Activated CD4-positive, alpha-beta T cell treated with anti-CD3 and anti-CD28 coated beads, Interleukin-2, amount 10 ng/mL, durations not matched to agents 24 days and 14 days (primary cell): ENCODE measurements at places on chromosomes 3 and 15.

DNA sequence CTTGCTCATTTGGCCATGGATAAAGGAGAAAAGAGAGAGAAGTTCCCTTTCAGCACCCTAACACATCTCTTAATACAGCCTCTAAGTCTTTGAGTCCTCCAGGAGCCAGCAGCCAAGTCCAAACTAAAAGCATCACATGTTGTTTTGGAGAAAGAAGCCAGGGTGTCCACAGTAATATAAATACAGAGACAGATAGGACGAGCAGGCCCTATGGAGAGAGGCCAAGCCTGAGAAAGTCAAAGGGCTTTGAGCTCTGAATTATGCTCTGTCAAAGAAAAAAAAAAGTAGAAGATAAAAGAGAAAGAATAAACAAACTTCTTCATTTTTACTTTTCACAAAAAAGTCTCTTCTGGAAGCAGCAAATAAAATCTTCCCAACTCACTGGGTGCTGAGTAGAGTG, 92.4 kb upstream of the THBS1 start:
- no peak for DNase-seq

- no peak for DNase-seq
Measured at GRCh38 chr3:129727707-129728106, 121.2 kb upstream of the PLXND1 start.

- DNase-seq, result peak; percentile 74
Measured at GRCh38 chr3:126197854-126198584, 17.6 kb upstream of the ALDH1L1 start.

- peak; percentile 94 for DNase-seq
Measured at GRCh38 chr15:69713726-69714559, 261.3 kb downstream of the RPLP1 start.

DNA sequence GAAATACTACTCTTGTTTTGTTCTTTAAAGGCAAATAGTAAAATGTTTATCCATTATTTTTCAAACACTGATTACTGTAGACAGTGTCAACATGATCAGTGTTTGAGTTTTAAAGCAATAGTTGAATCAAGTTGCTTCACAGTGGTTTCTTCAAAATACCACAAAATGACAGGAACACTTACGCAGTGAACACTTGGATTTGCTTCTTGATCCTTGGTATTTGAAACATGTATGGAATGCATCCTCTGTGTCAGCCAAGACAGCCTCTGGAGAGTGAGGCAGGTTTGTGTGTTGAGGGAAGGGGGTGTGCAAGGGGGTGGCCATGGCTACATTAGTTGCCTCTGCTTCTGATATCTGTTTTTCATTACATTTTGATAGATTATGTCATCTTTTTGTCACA, 413.0 kb downstream of the RBMS3 start:
- DNase-seq, result no peak

- no peak for DNase-seq
Measured at GRCh38 chr15:65254356-65254755, 32.3 kb downstream of the PARP16 start.

DNA sequence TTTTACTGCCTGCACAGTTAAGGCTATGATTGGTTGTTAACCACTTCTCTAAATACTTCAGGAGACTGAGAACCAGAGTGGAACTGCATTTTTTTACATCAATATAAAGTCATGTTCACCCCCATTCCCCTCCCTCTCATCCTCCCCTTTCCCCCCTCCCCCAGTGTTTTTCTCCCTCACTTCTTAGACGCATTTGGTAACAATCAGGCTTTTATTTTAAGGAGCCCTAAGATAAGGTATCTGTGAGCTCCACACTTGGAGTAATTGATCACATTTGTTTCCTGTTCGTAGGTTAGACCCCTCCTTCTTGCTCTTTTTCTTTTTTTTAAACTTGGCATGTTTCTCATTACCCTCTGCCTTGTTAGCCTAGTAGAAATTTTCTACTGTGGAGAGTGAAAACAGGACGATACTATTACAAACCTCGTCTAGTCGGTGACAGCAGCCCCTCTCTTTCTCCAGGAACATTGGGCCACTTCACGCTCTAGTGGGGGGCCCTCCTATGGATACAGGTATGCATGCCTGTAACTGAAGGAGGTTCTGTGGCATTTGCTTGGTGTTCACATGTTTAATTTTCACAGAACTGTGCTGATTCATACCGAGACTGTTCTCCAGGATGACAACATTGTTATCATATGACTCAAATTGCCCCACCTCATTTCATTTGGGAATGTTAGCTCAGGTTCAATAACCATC, 314.4 kb downstream of the MECOM start:
- no peak for DNase-seq

- DNase-seq, result no peak
Measured at GRCh38 chr3:39751286-39751685, 58.1 kb upstream of the MYRIP start.

DNA sequence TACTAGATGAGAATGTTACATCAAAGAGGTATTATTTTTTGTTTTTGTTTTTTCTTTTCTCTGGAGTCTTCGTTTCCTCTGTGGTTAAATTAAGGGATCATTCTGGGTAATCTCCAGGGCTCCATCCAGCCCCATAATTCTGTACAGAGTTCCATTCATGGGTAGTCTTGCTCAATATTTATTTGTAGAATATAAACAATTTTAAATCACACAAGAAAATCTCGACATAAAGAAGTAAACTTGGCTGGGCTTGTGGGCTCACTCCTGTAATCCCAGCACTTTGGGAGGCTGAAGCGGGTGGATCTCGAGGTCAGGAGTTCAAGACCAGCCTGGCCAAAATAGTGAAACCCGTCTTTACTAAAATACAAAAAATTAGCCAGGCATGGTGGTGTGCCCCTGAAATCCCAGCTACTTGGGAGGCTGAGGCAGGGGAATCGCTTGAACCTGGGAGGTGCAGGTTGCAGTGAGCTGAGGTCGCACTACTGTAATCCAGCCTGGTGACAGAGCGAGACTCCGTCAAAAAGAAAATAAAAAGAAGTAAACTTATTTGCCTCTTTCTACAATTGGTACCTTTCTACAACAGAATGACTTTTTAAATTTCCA, 166.8 kb upstream of the TGFBR2 start:
- DNase-seq, result no peak

DNA sequence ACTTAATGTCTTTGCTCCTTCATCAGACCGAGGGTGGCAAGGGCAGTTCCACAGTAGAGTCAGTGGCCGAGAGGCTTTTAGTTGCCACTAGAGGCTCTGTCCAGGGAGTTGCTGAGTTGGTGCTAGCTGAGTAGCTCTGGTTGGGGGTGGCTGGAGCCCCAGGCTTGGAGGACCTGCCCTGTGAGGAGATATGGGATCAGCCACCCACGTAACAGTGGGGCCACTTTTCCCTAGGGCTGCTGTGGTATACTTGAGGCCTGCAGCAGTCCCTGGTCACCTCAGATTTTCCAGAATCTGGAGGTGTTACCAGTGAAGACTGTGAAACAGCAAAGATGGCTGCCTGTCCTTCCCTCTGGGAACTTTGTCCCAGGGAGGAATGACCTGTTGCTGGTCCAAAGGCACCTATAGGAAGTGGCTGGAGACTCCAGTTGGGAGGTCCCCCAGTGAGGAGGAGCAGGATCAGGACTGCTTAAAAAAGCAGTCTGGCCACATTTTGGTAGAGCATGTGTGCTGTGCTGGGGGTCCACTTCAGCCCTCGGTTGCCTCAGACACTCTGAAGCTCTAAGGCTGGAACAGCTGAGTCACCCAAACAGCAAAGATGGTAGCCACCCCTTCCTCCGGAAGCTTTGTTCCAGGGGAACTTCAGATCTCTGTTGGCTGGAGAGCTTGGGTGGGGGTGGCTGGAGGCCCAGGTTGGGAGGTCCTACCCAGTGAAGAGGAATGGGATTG, 72.9 kb downstream of the AKAP13 start:
- DNase-seq, result no peak

DNA sequence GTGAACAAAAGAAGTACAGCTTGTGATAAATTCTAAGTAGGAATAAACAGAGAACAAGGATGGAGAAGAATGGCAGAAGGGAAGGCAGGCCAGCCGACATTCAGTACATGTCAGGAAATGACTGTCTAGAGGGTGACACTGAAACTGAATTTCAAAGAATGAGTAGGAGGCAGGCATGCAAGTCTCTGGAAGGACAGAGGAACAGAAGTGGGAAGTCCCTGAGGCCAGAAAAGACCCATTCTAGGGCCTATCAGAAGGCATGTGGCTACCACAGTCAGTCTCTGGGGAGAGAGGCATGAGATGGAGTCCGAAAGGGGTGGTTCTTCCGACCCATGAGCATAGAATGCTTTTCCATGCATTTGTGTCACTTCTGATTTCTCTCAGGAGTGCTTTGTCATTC, 243.5 kb upstream of the UBE2E2 start:
- no peak for DNase-seq

DNA sequence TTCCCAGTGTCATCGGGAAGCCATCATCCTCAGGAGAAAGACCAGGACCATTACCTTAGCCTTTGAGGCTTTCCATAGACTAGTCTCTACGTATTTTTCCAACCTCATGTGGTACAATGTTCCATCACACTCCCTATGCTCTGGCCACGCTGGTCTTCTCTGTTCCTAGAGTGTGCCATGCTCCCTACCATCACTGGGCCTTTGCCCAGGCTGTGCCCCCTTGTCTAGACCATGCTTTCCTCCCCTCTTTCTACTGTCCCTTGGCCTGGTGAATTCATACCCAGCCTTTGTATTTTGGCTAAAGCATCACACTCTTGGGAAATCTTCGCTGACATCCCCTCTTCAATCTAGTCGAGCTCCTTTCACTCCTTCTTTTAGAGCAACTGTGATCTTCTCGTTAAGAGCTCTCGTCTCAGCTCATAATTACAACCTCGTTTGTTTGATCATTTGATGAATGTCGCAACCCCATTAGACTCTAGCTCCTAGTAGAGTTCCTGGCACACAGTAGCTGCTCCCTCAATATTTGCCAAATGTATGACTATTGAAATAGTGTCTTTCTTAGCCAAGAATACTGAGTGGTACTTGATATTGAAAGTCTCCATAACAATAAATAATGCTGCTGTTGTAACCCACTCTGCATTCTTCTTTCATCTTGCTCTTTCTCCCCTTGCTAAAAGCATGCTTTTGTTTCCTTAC, 100.2 kb upstream of the FAM3D start:
- DNase-seq, result no peak

DNA sequence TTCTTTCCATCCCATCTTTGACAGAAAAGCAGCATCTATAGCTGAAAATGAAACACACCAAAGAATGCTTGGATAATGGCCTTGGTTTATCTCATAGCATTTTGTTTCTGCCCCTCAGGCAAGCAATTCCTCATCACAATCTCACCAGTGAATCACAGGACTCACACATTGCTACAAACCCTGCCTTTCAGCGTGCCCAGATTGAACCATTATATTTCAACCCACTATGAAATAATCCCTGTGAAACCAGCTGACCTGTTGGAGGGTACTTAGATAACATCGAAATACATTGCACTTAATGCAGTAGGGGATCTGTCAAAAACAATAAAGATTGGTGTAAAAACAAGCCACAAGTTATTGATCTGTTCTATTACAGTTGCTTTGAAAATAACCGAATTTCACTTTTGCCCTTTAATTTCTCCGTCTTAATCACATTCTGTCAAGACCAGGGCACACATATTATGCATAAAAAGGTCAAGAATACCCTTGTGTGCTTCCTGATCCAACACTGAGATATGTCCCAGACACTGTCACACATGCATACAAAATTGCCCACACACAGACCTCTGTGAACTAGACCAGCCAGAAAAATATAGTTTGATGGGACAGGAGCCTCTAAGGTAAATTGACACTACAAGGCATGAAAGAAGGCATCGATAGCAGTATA, 839.8 kb downstream of the NTRK3 start:
- DNase-seq, result no peak

DNA sequence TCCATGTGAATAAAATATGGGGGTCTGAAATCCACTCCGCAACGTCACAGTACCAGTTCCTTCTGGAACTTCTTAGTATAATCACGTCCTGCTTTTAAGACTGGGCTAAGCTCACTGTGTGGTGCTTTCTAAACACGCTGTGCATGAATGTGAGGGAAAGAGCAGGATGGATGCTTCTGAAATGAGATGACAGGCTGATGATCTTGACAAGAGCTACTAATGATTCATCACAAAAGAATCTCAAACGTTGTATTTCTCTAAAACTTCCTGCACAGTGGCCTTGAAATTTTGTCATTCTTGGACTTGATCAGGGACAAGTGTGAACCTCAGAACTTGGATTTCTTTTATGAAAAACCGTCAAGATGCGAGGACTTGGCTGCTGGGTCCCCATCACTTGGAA, 221.4 kb downstream of the CADPS start:
- no peak for DNase-seq

DNA sequence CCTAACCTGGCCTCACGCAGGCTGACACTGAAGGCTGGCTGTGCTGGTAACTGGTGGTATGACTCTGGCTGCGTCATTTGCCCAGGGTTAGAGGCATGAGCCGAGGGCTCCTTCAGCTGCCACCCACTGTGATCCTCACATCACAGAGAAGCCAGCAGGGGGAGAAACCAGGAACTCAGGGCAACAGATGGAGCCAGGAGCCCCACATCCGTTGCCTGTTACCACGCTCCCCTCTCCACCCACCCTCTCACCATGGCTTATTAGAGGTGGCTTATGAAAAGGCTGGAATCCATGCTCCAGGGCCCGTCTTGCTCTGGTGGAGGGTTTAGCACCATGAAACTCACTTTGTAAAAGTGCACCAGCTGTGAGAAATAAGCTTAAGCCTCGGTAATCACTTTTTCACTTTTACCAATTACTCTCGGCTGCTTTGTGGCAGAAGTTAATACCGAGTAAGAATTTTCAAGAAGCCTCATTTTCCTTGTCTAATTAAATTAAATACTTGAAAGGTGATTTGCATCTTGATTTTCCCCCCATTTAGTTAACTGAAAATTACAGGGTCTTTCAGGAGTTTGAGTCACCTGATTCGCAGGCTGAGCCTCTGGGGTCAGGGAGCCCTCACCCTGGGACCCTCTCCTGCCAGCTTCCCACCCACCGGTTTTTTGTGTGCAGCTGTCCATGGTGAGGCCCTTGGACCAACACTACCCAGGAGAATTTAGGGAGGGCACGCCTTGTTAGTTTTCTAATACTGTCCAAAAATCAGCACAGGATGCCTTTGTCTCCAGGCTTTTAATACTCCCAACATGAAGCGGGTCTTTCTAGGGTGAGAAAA, 60.9 kb downstream of the ASB7 start:
- DNase-seq, result no peak

DNA sequence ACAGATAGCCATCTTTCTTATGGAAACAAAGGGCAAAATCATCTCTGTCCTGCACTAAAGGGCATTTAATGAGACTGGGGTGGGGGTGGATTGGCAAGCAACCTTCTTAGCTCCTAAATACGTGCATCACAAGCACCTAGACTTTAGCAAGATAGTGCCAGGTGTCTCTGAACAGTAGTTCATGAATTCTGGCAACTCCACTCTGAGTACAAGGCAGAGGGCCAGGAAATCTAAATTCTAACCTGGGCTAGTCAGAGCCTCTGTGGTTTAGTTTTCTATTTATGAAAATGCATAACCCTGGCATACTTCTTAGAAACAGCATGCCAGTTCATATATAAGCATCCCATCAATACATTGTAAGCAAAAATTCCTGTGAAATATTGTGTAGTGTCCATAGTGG, 788.5 kb downstream of the MCTP2 start:
- no peak for DNase-seq

- no peak for DNase-seq
Measured at GRCh38 chr3:126098391-126098858, 14.5 kb upstream of the SLC41A3 start.

GRCh38 chr15:68152342-68152741, 52.8 kb downstream of the CALML4 start:
- no peak for DNase-seq

GRCh38 chr3:9238721-9239295, 10.6 kb downstream of the SRGAP3 start:
- no peak for DNase-seq
